ENCODE measurements at places on chromosomes 1 and 21. TPM values are rescaled to one million over a fixed set of nuclear protein-coding genes. Genes with fewer than 3 reads are reported as not detected.

- DNase-seq = no peak
Measured at GRCh38 chr1:200314085-200314750, 95.6 kb downstream of the ZNF281 start.

- no peak for DNase-seq
Measured at GRCh38 chr1:19222979-19223824, 13.1 kb upstream of the UBR4 start.

DNA sequence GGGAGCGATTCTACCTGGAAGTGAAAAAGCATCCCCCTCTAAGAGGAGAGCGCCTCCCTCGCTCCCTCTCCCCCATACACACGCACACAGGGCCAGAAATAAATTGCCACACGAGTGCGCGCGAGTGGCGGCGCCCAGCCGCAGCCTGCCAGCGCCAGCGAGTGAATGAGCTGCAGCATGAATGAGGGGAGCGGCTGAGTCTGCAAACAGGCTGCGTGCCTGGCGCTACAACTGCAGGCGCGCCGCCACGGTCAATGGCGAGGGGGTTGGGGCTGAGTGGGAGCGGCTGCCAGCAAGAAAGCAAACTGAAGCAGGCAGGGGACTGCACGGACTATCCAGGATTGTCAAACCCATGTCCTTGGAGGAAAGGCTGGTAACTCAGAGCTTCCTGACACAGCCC, 2.2 kb downstream of the CAMK1G start:
- no peak for DNase-seq

FMO4 gene
- total RNA-seq = 4.9 TPM

PROX1 gene
- 2.8 TPM for total RNA-seq
